ENCODE measurements at places on chromosomes 3 and 15.
A peak's percentile ranks its signal among the peaks of the same experiment; 100 is the strongest.

DNA sequence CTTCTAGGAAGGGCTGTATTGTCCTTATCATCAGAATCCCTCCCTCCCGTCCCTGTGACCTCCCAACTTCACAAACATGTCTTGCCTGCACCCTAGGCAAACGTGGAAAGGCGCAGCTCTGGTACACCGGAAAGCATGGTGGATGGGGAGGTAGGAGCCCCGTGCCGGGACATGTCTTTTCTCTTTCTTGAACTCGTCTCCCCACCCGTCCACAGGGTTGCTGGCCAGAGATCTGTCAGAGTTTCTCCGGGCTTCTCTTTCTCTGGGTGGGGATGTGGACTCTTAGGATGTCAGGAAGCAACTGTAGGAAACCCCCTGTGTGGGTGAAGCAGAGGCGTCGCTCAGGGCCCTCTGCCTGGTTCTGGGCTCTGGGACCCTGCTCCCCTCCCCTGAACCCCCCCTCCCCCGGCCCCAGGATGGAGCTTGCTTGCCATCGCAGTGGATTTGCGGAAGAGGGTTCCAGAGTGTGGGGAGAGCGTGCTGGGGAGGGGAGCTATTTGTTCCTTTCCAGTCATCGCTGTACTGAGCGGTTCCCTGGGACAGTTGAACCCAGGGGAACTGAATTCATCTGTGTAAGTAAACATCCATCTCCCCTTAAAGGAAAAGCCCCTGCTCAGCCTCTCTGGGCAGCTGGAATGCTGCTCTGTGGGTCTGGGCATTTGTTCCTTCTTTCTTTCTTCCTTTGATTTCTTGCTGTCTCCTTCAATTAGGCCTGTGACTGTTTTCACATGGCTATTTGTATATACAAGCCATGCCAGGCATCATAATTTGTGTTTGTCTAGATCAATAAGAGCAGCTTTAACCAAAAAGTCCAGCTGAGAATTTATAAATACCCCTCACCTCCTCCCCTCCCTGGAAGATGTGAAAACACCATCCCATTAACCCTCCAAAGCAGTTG lies 72.8 kb downstream of the SMAD3 start:
- DNase-seq, result no peak

DNA sequence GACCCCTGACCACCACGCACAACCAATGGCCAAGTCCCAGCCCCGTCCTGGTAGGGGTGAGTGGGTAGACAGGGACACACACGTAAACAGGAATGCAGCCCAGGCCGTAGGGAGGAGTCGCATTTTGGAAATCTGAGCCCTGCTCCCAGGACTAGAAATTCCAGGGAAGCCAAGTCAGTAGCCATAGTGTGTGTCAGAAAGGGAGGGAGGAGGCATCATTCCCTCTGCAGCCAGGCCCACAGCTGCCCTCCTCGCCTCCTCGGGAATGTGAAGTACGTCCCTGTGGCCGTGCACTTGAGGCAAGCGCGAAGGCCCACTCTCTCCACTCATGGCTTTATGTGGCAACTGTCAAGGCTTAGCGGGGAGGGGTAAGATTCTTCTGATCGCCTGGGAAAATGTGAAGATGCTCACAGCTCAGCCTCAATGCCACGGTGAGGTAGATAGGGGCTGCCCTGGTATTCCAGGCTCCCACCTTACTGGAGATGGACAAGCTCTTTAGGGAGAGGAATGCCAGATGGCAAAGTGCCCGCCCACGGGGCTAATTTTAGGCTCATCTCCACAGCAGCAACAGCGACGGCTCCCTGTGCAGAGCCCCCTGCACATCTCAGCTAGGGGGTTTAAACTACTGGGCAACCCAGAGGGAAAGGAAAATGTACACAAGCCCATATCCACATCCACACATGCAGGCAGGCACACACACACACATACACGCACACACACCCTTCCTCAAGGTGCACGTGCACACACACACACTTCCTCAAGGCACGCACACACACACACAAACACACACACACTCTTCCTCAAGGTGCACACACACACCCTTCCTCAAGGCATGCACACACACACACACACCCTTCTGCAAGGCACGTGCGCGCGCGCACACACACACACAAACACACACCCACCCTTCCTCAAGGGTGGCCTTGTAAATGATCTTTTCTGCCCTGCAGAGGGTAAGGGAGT lies 65.5 kb downstream of the ADCY5 start:
- DNase-seq, result no peak

DNA sequence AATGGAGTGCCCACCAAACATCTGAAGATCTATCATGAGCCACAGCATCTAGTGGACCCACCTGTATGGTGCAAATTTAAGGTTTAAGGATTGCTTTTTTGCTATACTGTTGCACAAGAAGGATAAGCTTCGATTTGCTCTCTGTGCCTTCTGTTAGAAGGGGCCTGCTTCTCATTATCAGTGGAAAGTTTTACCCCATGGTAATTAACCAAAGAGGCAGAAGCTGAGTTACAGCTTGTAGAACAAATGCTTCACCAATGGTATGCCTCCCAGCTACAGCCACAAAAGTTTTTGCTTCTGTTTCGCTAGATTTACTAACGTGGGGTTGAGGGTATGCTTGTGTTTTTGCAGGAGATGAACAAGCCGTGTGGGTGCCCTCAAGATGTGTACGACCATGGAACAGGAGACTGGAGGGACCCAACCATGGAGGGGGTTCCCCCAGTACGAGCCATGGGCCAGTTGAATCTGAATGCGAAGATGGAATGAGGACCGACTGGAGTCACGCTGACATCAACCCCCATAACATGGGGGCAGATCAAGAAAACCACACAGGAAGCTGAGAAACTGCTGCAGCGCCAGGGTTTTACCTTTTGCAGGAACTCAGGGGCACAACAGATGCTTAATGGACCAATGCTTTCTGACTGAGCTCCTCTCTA lies 43.5 kb downstream of the ACAD9 start:
- DNase-seq, result no peak

DNA sequence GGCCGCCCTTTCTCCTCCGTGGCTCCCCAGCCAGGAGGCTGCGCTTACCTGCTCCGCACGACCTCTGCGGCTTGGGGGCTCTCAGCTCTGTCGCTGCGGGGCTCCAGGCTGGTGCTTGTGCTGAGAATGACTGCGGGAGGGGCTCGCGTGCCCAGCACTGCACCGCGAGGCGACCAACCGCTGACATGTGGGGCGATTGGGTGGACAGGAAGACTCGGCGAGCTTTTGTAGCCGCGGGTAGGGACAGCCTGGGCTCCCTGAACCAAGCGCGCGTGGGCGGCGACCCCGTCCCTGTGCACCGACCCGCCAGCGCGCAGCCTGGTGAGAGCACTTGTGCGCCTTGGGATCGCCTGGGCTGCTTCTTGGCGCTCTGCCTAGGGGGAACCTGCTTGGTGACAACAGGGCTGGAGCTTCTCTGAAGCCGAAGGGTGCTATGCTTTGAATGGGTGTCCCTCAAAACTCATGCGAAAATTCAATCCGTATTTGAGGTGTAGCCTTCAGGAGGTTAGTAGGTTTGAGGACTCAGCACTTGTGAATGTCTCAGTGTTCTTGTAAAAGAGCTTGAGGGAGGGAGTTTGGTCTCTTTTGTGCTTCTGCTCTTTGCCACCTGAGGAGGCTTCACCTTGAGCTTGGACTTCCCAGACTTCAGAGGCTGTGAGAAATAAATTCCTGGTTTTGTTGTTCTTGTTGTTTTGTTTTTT lies 50.4 kb downstream of the IL12A start:
- no peak for DNase-seq

- DNase-seq, result no peak
These were observed 158.7 kb upstream of the SPRED1 start for GRCh38 chr15:38093931-38094330.

GRCh38 chr15:43268111-43269105 lies 1.7 kb upstream of the TGM5 start:
- DNase-seq, result peak; percentile 53

GRCh38 chr15:93072411-93073394 lies 16.3 kb downstream of the RGMA start:
- DNase-seq, result no peak

- DNase-seq, result peak; percentile 2
These were observed 549.5 kb upstream of the ARRDC4 start for GRCh38 chr15:97410897-97411575.

DNA sequence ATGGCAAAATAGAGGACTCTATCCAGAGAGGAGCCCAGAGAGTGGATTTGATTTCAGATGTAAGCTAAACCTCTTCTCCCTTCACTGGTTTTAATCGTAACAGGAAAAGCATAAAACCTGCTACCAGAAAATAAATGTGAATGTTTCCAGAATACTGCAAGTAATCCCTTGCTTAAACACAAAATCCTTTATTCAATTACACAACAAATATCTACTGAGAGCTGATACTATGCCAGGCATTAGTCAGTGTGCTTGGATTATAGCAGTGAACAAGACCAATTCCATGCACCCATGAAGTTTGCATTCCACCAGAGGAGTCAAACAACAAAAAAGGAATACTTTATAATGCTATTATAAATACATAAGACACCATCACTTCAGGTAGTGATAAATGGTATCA lies 15.1 kb downstream of the AVEN start:
- no peak for DNase-seq

GRCh38 chr3:195754906-195755305 lies 34.1 kb downstream of the MUC20 start:
- no peak for DNase-seq

DNA sequence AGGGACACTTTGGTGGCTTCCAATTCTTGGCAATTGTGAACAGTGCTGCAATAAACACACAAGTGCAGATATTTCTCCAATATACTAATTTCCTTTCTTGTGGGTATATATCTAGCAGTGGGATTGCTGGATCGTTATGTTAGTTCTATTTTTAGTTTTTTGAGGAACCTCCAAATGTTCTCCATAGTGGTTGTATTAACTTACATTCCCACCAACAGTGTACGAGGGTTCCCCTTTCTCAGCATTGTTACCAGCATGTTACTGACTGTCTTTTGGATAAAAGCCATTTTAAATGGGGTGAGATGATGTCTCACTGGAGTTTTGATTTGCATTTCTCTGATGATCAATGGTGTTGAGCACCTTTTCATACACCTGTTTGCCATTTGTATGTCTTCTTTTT lies 92.8 kb downstream of the DAPK2 start:
- DNase-seq, result peak; percentile 61

GRCh38 chr3:156431334-156432124 lies 123.4 kb downstream of the SSR3 start:
- DNase-seq, result no peak

DNA sequence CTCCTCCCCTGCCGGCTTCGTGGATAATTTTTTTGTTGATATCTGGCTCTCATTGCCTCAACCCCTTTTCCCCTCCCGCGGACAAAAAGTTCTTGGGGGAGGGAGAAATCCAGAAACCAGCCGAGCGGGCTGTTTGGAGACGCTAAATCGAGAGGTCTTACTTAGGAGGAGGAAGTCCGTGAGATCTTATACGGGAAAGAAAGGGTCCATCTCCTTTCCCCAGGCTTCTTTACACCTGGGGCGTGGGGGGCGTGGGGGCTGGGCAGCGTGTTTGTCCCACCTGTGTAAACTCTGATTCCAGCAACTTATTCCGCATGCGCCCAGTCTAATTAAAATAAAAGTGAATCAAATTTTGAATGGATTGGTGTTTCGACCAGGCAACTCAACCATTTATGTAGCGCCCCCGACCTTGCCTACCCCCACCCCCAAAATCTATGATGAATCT lies 364 bp upstream of the CADPS start:
- no peak for DNase-seq

DNA sequence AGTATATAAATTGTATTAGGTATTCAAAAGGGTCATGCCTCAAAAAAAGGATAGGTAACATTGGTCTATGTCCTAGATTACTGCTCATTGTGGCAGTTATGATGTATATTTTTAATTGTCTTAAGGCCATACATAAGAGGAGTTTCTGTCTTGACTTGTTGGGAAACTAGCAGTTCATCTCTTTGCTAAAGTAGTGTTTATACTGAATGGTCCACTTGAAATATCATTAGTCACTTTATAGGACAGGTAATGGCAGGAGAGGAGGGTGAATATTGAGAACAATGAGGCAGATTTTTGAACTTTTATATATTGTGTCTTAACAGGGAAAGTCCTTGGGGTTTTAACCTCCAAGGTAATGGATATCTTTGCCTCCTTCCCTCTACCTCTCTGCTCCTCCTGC lies 58.4 kb downstream of the TP63 start:
- DNase-seq, result no peak

GRCh38 chr15:84681831-84682230 lies 23.8 kb upstream of the NMB start:
- DNase-seq, result peak; percentile 55

- DNase-seq, result no peak
These were observed 65.1 kb upstream of the ATP11B start for GRCh38 chr3:182728238-182728637.

GRCh38 chr3:78848392-78849288 lies 919.2 kb downstream of the ROBO1 start:
- no peak for DNase-seq

DNA sequence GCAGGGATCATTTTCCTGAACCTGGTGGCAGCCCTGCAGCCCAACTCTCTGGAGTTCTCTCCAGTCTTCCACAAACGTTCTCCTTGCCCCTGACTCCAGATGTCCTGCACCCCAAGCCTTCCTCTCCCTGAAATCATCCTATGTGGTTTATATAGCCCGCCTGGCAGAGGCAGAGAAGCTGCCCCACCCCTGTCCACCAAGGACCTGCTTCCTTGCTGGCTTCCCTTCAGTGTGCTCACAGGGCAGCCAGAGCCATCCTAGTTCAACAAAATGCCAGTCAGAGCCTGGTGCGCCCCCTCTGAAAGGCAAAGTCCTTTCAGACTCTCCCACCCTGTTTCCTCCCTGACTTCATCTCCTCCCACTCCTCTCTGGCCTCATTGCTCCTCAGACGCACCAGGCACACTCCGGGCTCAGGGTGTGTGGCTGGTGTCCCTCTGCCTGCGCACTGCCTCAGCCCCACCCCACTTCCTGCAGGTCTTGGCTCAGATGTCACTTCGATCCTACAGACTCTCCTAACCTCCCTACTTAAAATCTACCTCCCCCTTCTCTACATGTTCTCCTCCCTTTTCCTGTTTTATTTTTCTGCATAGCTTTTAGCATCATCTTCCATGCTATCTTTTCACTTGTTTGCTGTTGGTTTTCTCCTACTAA lies 5.9 kb downstream of the KBTBD13 start:
- DNase-seq, result no peak

GRCh38 chr3:152307829-152308474 lies 39.2 kb downstream of the MBNL1 start:
- no peak for DNase-seq

Measured in MV-4-11 (cell line).